T-cell (primary cell): ENCODE measurements at places on chromosomes 6 and 20.

DNA sequence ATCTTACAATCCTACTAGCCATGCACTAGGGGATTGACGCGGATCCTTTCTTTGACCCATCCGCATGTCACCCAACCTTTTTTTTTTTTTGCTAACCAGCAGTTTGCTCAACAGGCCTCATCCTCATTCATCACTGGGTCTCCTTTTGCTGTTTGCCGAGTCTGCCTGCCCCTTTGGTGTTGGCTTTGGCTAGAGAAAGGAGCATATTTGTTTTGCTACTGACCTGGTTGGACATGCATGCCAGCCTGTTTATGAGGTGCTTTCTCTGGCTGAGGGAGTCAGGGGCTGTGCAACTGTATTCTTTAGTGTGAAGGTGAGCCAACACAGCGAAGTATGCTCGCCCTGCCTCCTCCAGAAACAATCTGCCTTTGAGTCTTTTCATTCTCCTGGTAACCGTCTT, 40.2 kb downstream of the E2F3 start:
- DNase-seq, result no peak

DNA sequence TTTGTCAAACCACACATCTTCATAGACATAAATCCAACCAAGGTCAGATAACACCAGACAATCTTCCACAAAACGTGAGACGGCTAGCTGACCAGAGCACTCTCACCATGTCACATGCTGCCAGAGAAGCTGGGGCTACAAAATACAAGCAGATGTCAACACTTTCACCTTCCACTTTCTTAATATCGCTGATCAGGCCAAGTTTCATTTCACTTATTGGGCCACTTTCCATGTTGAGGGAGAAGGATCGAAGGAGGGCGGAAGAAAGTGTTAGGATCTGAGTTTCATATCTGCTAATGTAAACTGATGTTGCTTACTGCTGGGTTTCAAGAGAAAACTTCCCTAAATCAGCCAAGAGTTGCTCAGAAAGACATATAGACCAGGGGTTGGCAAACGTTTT, 177.0 kb upstream of the PRDM1 start:
- no peak for DNase-seq

- DNase-seq, result no peak
Observed at GRCh38 chr6:158764183-158764849, 54.9 kb downstream of the EZR start.

- DNase-seq, result no peak
Observed at GRCh38 chr6:112851146-112851545, 504.0 kb downstream of the RFPL4B start.

- DNase-seq, result peak; percentile 57
Observed at GRCh38 chr20:3222635-3223600, 13.6 kb downstream of the ITPA start.
